Stimulated activated CD4-positive, alpha-beta T cell treated with anti-CD3 and anti-CD28 coated beads, TNF-alpha, amount 100 ng/mL, for 48 hours (primary cell): ENCODE measurements at places on chromosomes 12 and 14.

GRCh38 chr12:49491823-49492222, 47.0 kb upstream of the KCNH3 start:
- no peak for DNase-seq

DNA sequence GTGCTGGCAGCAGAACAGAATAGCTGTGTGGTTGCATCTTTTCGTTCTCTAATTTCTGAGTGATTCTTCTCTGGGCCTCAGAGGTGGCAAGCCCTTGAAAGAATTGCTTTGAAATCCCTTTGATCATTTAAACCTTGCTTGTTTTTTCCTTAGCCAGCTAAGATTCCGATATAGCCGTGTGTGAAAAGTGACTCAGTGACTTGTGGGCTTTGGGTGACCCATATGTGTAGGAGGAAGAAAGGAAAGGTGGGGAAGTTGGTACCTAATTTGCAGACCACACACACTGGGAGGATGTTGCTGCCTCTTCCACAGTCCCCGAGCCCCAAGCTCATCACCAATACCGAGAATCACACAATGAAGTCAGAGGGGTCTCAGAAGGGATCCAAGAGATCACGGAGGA, 18.8 kb downstream of the SLC24A4 start:
- DNase-seq = peak; percentile 49

- no peak for DNase-seq
These were observed 116.9 kb downstream of the PAWR start for GRCh38 chr12:79573820-79574219.

DNA sequence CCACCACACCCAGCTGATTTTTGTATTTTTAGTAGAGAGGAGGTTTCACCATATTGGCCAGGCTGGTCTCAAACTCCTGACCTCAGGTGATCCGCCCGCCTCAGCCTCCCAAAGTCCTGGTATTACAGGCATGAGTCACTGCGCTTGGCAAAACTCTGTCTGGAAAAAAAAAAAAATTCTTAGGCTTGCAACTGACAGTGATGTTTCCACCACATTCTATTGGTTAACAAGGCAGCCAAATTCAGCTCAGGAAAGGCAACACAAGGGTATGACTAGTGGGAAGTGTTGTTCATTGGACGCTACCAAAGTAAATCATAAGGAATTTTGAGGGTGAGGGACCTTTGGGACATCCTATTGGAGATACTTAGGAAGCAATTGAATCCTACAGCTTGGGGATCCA, 2.9 kb upstream of the SBNO1 start:
- no peak for DNase-seq

- DNase-seq = no peak
These were observed 49.2 kb downstream of the FUT8 start for GRCh38 chr14:65461730-65462129.
